ENCODE measurements at places on chromosomes 5 and 9.

DNA sequence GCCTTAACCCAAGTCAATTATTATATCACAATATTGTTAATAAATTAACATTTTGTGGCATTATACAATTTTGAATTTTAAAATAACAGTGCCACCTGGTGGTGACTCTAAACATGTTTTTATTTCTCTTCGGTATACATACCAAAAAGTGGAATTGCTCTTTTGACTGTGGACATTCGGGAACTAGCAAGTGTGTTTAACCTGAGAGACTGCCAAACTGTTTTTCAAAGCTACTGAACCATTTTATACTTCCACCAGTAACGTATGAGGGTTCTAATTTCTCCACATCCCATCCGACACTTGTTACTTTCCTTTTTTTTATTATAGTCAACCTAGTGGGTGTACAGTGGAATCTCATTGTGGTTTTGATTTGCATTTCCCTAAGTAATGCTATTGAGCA, 18.3 kb upstream of the HSDL2 start:
- peak; percentile 3 for DNase-seq

GRCh38 chr5:142455856-142456255, 131.0 kb upstream of the SPRY4 start:
- no peak for DNase-seq

DNA sequence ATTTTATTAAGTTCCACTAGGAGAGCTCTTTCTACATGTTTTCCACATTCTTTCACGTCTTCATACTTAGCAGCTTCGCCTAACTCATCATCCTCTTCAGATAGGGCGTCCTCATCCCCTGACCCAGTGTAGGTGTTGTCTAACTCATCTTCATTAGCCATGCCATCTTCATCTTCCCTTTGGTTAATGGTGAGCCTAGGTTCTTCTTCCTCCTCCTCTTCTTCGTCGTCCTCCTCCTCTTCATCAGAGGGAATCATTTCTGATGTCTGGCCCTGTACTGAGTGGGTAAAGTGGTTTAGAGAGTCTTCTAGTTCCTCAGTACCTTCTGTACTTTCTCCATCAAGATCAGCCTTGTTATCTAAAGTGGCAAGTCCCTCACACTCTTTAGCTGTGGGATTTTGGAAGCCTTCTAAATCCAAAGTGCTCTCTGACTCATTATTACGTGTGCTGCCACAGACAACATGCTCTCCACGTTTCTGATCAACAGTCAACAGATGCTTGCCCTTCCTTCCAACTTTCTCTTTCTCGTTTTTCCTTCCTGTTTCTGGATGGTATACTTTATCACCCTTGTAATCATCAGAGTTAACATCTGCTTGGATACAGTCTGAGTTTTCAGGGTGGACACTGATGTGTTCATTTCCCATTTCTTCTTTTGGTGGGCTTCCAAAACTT, 31.1 kb downstream of the TUT7 start:
- no peak for DNase-seq

DNA sequence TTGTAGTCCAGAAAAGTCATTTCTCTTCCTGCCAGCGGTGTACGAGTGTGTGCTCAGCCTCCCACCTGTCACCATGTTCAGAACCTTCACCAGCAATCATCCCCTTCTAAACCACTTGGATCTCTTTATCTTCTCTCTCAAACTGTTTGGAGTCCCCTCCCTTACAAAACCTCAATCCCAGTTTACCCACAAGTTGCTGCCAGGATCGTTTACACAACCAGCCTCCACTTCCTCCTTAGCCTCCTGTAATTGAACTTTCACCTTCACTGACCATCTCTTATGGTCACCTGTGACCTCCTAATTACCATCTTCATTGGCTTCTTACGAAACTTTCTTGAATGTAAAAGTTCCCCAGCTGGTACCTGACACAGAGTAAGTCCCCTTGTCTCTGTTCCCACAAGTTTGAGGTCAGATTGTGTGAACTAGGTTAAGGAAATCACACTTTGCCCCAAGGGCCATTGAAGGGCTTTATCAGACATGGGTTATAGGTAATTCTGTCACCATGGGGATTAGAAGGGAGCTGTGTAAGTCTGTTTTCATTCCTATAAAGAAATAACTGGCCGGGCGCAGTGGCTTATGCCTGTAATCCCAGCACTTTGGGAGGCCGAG, 20.0 kb downstream of the RNF44 start:
- no peak for DNase-seq

DNA sequence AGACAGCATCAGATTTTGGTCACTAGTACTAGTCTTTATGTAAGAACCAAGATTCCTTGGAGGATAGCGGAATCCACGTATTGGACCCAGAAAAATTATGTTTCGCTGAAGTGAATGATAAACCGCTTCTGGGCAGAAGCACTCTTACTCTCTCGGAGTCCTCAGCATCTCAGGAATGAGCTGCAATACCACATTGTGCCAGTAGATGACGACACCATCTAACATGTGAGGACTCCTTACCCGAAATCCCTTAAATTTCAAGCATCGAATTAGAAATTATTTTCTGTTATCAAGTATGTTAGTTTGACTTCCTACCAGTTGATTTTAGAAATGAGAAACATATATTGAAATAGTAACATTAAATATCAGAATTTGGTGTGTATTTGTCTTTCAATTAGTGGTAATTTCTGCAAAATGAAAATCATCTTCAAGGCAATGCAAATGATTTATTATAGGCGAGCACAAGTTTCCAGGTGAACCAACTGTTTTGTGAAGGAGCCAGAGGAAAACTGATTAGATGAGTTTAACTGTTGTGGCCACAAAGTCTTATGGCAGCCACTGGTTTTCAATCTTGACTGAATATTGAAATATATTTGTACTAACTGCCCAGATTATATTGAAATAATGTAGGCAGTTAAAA, 66.0 kb upstream of the CAMK4 start:
- peak; percentile 65 for DNase-seq

DNA sequence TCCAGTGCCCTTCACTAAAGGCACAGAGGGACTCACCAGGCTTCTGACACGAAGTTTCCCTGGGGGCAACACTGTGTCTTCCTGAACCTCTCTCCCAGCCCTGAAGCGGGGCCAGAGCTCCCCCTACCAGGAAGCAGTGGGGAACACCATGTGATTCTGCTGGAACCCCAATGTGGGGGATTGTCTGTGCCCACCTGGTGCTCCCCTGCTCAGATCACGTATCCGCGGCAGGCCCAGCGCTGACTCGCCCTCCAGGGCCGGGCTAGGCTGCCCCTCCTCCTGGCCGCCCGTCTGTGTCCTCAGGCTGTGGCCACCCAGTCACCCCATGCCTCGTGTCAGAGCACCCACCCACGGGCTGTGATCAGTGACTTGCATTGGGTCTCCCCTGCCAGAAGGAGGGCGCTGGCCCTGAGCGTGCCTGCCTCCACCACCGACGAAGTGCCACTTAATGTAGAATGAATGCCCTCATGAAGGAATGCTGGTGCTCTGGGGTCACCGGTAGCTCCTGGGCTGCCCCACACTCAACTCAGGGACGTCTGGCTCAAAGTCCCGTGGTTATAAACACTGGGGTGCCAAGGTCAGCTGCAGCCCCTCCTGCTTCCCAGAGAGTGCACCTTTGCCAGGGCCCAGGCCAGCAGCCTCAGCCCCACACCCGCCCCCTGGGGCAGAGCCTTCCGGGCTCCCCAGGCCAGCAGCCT, 22.1 kb downstream of the SARDH start:
- DNase-seq: no peak

DNA sequence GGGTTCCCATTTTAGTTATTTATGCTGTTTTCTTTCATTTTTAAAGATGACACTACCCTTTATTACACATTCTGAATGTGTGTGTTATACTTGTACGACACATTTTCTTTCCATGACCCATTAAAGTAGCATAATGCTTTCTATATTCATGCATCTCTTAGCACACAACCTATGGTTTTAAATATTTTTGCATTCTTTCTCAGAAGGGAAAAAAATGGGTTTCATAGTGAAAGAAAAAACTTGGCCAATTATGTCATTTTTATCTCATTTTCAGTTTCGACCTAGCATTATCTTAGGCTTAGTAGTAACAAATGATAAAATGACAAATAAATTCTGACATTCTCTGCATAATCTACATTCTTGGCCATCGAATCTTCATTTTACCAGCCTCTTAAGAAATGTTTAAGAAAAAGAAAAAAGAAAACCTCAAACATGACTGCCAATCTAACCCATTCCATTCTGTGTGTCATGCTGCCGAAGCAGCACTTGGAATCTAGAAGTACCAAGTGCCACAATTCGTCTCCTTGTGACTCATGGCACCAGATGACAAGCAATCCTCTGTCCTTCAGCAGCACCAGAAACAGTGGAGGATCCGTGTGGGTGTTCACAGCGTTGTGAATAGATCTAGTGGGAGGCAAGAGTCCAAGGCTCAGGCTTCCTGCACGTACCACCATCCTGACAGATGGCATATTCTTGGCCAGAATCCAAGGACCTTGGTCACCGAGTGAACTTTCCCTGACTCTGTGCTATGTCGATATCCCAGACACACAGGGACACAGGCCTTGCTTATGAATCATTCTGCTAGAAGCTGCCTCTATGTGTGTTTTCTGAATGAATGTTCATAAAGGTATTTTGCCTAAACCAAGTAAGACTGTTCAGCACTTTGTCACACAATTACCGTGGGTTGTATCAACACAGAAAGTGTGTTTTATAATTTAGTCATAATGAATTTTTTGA, 502.7 kb downstream of the NR2F1-AS1 start:
- DNase-seq: peak; percentile 20

DNA sequence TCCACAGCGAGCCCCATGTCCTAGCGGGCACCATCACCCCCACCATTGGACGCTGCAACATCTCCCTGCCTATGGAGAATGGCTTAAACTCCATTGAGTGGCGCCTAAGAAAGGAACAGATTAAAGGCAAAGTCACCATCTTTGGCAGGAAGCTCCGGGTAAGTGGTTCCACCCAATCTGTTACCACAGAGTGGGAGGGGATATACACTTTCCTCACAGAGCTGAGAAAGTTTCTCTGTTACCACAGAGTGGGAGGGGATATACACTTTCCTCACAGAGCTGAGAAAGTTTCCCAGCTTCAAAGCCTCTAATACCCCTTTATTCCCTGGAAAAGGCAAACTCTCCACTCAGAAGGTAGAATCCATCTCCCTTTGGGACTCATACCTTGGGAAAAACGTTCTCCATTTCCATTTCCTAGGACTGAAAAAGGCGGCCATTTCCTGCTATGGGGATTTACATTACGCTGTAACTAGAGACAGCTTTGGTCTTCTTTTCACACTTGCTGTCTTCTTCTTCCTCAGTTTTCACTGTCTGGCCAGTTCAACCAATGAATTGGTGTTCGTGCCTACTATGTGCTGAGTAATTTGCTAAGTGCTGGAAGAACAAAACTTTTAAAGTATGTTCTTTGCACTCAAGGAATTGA, 63.4 kb upstream of the WWC1 start:
- DNase-seq: no peak

- DNase-seq: no peak
Observed at GRCh38 chr5:71924980-71925379, 182.3 kb upstream of the MAP1B start.

DNA sequence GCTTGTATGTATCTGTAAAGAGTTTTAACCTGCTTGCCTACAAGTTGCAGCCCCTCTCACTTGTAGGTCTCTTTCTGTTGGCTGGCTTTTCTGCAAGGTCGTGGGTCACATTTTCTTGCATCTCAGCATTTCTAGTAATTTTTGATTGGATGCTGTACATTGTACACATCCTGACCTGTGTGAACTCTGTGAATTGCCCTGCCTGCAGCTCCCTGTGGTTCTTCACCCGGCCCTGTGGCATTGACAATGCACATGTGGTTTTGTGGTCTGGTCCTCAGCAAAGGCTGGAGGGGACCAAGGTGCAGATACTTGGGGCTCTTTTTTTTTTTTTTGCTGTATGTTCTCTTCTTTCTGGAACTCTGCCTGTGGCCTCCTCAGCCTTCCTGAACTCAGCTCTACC, 53.6 kb downstream of the WNK2 start:
- no peak for DNase-seq

DNA sequence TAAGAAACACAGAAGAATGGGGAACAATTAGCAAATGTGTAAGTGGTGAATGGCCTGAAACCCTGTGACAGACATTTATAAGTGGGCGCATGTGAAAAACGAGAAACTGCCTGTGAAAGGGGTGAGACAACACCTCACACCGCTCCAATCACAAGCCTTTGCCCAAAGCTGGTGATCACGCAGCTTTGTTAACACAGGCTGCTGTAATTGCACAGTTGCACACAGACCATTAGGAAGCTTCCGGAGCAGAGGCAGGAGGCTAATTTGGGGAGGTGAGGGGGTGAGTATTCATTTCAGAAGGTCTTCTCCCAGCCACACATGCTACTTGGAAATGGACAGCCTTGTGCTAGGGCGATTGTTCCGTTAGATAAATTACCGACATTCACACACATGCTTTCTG, 294.0 kb downstream of the MED10 start:
- no peak for DNase-seq

- no peak for DNase-seq
Observed at GRCh38 chr9:110928599-110928998, 109.7 kb downstream of the LPAR1 start.

- DNase-seq: no peak
Observed at GRCh38 chr9:76181020-76181641, 213.1 kb downstream of the RFK start.

- no peak for DNase-seq
Observed at GRCh38 chr9:77271023-77271690, 93.8 kb downstream of the VPS13A start.

GRCh38 chr9:99851500-99851822, 29.8 kb downstream of the NR4A3 start:
- DNase-seq: no peak

DNA sequence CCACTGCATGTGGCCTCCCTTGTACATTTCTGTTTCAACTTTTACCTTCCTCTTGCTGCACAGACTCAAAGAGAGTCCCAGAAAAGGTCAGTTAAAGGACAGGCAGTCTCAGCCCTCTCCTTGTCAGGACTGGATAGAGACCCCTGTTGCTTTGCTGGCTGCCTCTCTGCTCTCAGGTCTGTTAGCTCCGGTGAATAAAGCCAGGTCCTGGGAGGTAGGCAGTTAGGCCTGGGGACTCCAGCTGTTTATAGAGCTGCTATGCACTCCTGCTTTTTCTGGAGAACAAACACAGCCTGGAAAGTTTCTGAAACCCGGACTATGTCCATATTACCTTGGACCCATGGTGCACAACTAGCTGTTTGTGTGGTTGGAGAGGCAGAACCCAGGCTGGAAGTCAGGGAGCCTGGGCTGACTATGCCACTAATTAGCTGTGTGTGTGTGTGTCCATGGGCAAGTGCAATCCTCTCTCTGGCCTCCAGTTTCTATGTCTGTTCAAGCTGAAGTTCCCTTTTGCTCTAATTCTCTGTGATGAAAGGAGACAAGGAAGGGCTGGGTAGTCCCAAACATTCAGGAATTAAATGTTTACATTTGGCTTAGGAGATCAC, 42.9 kb downstream of the GLRA1 start:
- DNase-seq: peak; percentile 50

- DNase-seq: no peak
Observed at GRCh38 chr9:78196258-78196657, 39.6 kb upstream of the CEP78 start.

- no peak for DNase-seq
Observed at GRCh38 chr9:86054695-86055094, 44.7 kb downstream of the GOLM1 start.

GRCh38 chr5:56270058-56270457, 36.9 kb upstream of the ANKRD55 start:
- DNase-seq: no peak

All from cerebellar nuclear complex (tissue), 1 donor.